NCI-H748 treated with DMSO at 0.1 percent for 48 hours (cell line): ENCODE measurements at places on chromosomes 12 and 14.

DNA sequence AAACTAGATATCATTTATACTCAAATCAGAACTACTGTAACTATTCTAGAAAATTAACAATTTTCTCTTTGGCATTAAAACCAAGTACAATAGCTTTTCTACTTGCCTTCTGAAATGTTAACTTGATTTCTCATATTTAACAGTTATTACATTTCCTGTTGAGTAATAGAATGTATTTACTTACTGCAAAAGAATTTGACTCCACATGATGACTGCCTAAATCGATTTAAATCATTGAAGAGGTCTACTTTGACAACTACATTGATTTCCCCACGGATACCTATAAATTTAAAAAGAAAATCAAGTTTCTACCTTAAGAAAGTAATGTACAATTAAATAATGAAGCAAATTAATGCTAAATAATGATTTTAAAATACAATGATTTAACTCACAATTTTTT is 18.9 kb downstream of the C2CD5 start:
- no peak for DNase-seq

DNA sequence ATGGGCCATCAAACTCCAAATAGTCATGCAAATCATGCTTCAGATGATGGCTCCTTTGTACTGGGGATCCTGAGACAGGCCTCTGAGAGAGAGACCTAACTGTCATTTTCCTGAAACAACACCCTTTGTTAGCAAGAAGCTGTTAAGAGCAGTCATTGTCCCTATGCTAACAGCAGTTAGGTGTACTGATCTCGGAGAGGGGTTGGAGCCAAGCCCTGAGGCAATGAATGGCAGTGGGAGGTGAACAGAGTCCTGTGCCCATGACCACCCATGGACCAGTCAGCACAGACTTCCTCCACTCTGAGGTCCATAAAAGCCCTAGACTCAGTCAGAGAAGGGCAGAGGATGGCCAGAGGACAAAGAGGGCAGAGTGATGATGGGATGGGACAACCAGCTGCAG is 747.6 kb upstream of the LRFN5 start:
- DNase-seq, result no peak

DNA sequence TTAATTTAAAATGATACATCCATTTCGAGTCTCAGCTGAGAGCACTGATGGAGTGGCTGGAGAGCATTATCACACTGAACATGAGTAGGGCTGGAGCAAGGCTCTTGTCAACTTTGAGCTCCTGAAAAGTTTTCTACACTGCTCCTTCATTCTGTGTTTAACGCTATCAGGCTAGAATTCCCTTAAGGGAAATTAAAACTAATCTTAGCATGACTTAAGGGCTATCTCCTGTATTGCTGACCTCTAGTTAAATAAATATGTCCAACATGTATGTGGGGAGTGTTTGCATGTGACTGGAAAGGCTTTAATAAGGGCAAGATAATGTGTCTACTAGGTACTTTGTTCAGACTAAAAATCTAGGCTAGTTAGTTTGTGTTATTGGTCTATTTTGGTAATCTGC is 116.7 kb upstream of the CAND1 start:
- no peak for DNase-seq

- DNase-seq, result no peak
Observed at GRCh38 chr14:54642801-54643695, 76.1 kb downstream of the SAMD4A start.

GRCh38 chr14:60332869-60333268 is 83.8 kb downstream of the PPM1A start:
- no peak for DNase-seq

- peak; percentile 30 for DNase-seq
Observed at GRCh38 chr12:52884526-52885293, 20.2 kb downstream of the KRT8 start.

- peak; percentile 19 for DNase-seq
Observed at GRCh38 chr14:33432407-33433023, 493.8 kb downstream of the NPAS3 start.

GRCh38 chr14:74459289-74459946 is 33.4 kb upstream of the SYNDIG1L start:
- DNase-seq, result no peak
